ENCODE measurements at places on chromosomes 7 and 10.

DNA sequence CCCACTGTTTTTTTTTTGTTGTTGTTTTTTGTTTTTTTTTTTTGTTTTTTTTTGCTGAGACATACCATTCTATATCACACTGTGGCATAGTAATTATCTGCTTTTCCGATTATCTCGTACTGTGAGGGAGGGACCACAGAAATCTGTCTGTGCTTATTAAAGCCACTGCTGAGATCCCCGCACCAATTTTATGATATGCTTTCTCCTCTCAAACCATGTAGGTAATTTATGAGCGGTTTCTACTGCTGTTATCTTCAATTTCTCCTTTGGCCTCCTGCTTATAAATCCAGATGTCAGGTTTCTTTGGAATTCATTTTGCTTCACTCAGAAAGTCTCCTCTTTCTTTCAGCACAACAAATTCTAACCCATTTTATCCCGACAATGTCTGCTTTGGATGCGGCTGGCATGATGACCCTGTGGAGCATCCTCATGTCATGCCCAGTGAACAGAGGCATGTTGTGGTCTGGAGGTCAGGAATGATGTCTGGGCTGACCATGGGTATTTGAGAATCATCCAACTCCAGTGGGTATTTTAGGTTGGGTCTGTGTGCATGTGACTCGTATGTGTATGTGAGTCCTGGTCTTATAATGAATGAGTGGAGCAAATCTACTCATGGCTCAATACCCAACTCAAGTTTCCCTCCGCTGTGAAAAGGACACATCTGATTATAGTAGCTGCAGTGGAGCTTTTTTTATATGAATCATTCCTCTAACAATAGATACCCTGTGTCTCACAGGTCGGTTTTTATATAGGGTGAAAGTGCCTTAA, 213.4 kb downstream of the GALNT17 start:
- DNase-seq: no peak

DNA sequence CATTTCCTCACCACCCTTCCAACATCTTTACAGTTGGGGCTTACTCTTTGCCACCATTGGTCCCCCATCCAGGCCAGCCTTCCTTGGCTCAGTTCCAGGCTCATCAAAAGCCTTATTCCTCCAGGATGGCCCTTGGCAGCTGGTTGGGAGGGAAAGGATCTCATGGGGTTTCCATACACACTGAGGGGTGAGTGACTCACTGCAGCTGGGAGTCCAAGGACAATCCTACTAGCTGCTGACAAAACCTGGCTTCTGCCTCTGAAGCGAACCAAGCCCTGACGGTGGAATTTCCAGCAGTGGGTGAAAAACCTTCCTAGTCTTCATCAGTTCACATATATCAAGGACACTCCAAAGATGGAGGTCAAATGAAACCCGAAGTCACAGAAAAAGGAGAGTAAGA, 22.9 kb downstream of the CRHR2 start:
- DNase-seq: no peak

- DNase-seq: no peak
Observed at GRCh38 chr10:1301143-1301542, 245.0 kb downstream of the WDR37 start.

DNA sequence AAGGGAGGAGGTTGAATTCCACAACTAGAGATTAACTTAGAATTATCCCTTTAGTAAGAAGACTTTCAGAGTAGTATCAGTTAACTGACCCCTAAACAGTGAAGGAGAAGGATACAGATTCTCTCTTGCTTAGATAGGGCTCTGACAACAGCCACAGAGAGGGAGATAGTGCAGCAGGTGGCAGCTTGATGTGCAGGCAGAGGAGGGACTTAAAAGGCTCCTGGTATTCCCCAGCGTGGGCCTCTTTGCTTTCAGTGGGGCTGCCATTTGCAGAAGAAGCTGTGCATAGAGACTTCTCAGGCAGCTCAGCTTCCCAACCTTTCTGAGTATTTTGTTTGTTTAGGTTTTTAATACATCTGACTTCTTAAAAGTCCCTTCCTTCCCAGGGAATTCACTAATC, 16.0 kb downstream of the FZD1 start:
- DNase-seq: no peak

- no peak for DNase-seq
Observed at GRCh38 chr7:18901982-18902421, 215.4 kb downstream of the TWIST1 start.

- DNase-seq: no peak
Observed at GRCh38 chr7:410395-410910, 109.2 kb downstream of the PDGFA start.

- DNase-seq: no peak
Observed at GRCh38 chr10:68247931-68248330, 16.0 kb upstream of the ATOH7 start.

DNA sequence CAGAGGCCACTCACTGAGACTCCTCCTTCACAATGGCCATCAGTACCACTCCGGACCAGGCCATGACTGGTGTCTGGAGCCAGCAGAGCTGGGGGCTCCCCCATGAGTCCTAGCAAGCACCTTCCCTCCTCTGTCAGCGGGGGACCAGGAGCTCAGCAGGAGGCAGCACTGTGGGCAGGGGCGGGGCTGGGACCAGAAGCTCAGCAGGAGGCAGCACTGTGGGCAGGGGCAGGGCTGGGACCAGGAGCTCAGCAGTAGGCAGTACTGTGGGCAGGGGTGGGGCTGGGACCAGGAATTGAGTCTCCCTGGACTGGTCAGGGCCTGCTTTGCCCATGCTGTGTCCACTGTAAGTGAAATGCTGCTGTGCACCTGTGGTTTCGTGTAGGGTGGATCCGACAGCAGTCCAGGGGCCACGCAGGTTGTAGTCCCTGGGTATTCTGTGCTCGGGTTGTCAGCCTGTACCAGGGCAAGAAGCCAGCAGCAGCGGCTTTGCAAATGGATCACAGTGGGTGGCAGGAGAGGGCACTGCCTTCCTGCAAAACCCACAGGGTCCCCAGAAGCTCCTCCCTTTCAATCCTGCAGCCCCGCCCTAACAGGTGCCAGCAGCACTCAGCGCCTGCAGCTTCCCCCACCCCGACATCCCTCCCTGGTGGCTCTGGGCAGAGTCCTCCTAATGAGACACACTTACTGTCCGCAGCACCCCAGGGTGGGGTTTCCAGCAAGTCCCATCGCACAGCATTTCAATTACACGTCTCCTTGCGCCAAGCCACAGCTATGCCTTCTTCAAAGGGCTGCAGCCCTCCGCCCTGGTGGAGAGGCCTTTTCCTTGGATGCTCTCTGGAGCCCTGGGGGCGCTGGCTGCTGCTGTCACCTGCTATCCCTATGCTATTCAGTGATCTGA, 220.5 kb downstream of the TCERG1L start:
- no peak for DNase-seq

DNA sequence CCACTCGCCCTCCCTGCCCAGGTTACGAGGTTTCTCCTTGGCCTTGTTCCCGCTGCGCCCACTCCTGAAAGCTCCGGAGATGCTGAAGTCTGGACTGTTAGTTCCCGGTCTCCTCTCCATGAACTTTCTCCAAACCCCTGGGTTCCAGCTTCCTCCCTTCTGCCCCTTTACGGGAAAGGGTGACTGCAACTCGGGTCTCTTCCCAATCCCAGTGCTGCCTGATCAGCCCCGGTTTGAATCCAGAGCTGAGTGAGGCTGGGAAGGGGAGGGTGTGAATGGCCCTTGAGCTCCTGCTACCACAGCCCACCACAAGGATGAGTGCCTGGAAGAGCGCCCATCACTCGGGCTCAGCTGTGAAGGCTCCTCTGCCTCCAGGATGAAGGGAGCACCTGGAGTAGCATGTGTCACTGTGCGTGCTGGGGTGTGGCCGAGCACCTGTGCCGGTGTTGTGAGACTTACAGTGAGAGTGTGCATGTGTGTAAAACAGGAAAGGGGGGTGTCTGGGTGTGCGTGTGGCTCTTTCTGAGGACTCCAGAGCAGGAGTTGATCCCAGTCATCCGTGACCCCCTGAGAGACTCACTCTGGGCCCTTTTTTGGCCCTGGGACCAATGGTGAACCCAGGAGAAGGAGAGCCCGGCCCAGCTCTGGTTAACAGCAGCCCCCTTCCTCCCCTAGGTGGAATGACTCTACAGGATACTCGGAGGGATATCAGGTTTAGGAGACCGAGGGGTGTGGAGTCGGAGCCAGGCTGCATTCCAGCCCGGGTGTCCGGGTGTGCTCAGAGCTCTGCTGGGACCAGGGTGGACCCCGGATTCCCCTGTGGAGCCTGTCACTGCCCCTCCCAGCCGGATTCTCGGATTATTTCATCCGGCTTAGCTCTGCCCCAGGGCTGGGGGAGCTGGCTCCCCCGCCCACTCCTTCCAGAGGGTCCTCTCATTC, 1.1 kb upstream of the ZNF467 start:
- DNase-seq: no peak

DNA sequence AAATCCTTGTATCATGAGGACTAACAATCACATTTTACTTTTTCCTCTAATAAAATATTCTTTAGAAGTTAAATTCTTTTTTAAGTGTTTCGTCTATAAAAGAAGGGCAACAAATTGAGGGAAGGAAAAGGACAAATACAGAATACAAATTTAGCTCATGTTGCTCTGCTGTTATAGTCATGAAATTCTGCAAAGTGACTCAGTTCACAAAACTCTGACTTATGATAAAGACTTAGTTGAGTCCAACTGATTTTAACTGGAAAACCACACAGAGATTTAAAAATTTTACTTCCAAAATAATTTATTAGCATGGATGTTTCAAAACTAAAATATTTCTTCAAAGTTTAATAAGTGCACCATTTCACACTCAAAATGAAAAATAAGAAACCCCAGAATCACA, 75.0 kb upstream of the GPR22 start:
- no peak for DNase-seq

Data from stimulated activated CD4-positive, alpha-beta T cell treated with anti-CD3 and anti-CD28 coated beads, Interleukin-1b, Interleukin-23, amount 100 ng/mL, for 1 hour (primary cell).